ENCODE measurements at places on chromosomes 6 and 20.

- DNase-seq, result no peak
Observed at GRCh38 chr6:97059473-97059872, 134.9 kb downstream of the KLHL32 start.

DNA sequence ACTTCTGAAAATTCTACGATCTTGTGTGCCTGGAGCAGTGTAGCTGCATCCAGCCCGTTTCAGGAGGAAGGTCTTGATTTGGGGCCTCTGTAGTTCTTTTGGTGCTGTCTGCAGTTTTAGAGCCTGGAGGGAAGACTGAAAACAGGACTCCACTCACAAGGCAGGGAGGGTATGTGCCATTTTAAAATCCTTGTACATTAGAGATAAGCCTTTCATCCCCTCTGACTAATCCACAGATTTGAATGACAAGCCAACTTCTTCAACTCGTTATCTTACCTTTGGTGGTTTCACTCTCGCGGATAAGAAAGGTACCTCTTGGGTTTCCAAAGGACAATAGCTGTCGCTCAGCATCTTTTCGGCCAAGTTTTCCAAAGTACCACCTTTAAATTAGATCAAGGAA is 98.0 kb upstream of the TRAF3IP2 start:
- DNase-seq, result no peak

DNA sequence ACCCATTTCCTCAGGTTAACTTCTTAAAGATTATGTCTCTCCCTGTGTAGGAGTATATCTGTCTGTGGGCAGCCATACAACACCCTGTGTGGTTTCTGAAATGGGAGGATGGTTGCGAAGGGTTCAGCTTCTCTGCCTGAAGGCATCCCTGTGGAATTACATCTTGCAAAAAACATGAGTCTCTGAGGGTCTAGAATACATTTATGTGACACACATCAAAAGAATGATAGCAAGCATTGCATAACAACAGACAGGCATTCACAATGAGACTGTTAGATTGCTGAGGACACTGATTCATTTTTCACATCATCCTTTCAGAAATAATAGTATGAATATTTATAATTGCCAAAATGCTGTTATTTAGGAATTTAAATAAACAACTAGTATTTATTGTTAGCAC is 670.9 kb downstream of the HTR1B start:
- DNase-seq, result no peak

DNA sequence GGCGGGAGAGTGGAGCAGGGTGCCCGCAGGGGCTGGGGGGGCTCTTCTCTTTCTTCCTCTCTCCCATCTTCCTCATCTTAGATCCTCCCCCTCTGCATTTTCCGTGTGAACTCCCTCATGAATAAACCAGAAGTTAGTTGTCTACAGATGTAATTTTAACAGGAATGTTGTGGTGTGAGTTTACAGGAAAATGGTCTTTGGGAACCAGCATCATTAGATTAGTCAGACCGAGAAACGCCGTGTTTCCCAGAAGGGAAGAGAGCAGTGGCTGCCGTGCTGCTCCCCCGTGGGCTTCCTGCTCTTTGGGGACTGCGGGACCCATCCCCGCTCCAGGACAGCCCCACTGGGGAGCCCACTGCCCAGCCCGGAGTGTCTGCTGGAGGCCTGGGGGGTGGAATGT is 3.4 kb downstream of the MYT1 start:
- no peak for DNase-seq

- no peak for DNase-seq
Observed at GRCh38 chr6:74269600-74269858, 573.5 kb downstream of the CD109 start.

- DNase-seq, result no peak
Observed at GRCh38 chr6:105021399-105021798, 64.5 kb downstream of the LIN28B start.

- DNase-seq, result no peak
Observed at GRCh38 chr6:168506460-168506859, 65.5 kb downstream of the SMOC2 start.
